ENCODE measurements at places on chromosomes 3 and 15. TPM values are rescaled to one million over a fixed set of nuclear protein-coding genes. Genes with fewer than 3 reads are reported as not detected.

Gene ANKRD63
- total RNA-seq = not detected

Gene P2RY1
- 8.8 TPM for total RNA-seq

Gene MNS1
- 0.43 TPM for total RNA-seq

Gene SLC9A9
- 63.4 TPM for total RNA-seq

Gene SERINC4
- total RNA-seq = not detected

Gene NUP210
- total RNA-seq = 11.0 TPM

Data from ascending aorta (tissue), 2 donors.